ENCODE measurements at places on chromosomes 7 and 10.

- DNase-seq = no peak
Observed at GRCh38 chr10:6297951-6298381, 95.2 kb downstream of the PFKFB3 start.

DNA sequence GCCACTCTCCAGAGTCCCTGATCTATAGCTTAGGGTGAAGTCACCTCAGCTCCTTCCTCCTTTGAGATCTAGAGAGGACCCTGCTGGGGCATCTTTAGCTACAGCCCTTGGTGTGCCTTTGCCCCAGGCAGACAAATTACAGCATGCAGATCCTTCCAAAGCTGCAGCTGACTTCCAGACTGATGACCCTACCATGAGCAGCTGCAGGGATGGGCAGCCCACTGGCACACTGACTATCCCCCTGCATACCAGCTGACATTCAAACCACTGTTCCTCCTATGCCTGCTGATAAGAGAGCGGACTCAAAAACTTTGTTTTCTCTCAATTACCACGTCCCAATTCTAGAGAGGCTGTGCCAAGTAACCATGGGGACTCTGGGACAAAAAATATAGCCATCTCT, 70.6 kb downstream of the COL13A1 start:
- DNase-seq = no peak

- no peak for DNase-seq
Observed at GRCh38 chr7:128141683-128142195, 99.3 kb upstream of the LEP start.

DNA sequence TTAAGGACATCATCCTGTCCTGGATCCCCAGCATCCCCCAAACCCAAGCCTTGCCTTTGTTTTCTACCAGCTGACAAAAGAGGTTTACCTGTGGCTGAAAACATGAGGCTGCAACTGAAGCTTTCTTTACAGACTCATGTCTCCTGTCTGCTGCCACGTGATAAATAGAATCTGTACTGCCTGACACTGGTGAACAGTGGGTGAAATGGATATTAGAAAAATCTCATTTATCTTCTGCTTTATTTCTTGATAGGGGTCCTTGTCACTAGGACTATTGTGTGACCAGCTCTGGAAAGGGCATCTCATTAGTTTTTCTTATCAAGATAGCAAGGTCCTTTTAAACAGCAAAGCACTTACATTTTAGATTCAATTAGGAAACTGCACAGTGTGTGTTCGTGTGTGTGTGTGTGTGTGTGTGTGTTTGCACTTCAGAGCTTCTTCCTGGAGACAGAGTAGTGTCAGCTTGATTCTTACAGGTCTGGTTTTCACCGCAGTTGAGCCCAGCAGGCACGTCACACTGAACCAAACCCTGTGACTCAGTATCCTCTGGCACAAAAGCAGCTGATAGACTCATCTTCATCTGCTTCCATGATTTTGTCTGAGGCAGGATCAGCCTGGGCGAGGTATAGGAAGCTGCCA, 373.5 kb upstream of the CELF2 start:
- DNase-seq = peak; percentile 27

DNA sequence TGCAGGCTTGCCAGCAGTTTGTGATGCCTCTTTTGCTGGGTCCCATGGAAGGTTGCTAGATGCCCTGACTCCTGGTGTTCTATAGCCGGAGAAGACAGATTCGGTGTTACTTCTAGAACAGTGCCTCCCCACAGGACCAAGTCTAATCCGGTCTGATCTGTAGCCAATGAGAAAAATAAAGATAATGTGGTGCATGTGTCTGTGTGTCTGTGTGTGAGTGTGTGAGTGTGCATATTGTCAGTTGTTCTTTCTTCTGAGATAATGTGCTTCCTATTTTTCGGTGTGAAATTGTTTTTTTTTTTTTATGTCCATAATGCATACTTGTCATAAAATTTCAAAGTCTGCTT, 29.7 kb upstream of the ZNRF2 start:
- no peak for DNase-seq

- DNase-seq = peak; percentile 55
Observed at GRCh38 chr10:113820507-113820906, 33.4 kb downstream of the DCLRE1A start.

DNA sequence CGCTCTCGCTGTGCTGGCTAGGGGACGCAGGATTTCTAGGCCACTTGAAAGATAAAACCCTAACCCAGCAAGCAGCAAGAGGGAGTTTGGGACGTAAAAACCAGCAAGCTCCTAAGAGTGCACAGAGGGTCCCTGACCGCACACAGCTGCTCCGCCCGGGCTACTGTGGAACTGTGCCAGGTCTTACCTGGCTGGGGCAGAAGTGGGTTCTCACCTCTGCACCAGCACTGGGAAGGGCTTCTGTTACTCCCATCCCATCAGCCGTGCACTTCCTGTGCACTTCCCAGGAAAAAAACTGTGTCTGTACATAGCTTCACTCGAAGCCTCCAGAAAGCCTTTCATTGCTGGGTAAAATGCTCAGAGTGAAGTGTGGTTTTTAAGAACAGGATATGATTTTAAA, 45.9 kb upstream of the PTF1A start:
- DNase-seq = no peak

GRCh38 chr10:17473228-17473950, 19.0 kb upstream of the ST8SIA6 start:
- DNase-seq = no peak

- DNase-seq = peak; percentile 57
Observed at GRCh38 chr7:137592232-137592896, 248.8 kb upstream of the PTN start.

DNA sequence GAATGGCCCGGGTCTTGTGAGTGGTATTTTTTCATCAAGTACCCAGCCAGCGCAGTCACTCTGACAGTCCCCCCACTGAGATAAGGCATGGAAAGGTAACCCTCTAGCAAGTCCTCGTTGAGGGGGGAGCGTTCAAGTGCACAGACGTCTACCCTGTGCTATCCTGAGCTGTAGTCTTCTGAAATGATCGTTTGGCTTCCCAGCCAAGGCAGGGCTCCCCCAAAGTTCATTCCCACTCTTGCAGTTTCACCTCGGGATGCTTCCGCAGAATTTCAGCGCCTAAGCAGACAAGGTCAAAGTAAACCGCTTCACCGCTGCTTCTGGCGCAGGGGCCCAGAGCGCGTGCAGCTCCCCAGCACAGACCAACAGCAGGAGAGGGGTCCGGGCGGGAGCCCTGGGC, 1.8 kb downstream of the INSYN2A start:
- DNase-seq = no peak

DNA sequence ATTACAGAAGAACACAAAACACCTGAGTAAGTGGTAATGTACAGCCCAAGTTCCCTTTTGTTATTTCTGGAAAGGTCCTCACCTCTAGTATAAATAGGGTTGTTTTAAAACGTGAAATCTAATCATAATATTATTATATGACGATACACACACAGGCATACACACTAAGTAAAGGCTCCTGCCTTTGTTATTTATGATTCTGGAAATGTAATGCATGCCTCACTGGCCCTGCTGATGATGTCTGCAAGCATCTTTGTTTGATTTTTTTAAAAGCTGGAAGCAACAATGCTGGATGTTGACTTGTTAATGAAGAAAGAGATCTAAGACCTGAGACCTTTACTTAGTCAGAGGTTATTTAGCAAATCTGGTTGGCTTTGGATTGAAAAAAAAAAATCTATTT, 307.4 kb upstream of the SORCS1 start:
- no peak for DNase-seq

DNA sequence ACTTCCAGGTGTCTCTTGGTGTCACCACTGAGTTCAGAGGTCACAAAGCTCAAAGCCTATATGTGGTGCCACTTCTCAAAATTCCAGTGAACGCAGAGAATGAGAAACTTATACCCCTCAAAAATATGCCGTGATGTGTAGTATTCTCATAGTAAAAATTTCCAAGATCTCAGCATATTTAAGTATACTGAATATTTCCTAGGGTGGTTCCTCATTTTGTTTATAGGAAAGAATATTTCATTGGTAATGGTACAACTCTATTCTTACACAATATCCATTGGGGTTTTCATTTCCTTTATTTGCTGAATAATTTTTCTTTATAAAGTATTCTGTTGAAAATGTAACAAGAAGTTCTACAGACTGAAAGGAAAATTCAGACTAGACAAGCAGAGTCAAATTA, 58.9 kb upstream of the ADO start:
- no peak for DNase-seq

DNA sequence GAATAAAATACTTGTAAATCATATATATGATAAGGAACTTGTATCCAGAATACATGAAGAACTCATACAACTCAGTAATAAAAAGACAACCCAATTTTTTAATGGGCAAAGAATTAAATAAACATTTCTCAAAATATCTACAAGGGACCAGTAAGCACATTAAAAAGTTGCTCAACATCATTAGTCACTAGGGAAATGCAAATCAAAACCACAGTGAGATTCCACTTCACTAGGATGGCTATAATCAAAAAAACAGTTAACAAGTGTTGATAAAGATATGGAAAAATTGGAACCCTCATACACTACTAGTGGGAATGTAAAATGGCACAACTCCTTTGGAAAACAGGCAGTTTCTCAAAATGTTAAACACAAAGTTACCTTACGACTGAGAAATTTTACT, 40.3 kb upstream of the YAE1 start:
- no peak for DNase-seq

- DNase-seq = no peak
Observed at GRCh38 chr10:71423901-71424300, 27.2 kb downstream of the CDH23 start.

- no peak for DNase-seq
Observed at GRCh38 chr10:50260791-50261281, 9.5 kb upstream of the ASAH2 start.

- no peak for DNase-seq
Observed at GRCh38 chr10:1399431-1400100, 337.8 kb downstream of the ADARB2 start.

DNA sequence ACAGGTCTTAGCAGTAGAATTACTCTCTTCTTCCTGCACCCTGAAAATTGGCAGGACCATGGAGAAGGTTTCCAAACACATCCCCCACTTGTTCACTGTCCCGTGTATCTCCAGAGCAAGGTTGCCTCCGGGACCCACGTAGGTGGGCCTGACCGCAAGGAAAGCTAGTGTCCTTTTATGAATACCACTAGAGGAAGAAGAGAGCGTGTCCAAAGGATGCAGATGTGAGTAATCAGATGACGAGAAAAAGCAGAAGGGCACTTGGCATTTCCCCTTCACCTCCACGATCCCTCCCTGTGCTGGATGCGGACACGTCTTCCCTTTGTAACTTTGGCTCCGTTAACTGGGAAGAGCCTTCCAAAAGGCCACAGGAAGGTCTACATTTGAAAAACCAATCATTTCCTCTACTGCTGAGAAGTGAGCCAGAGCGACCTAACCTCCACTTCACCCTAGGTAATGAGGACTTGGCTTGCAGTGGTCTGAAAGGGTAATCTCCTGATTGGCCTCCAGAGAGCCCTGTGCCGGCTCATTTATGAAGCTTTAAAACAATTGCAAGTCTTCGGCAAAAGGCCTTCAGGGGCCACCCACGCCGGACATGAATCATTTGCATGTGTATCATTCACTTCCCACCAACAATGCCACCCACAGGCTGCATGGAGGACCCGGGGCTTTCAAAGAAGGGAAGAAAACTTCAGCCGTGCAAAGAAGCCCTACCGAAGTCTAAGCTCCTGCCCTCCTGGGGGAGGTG, 55.4 kb downstream of the LYZL1 start:
- no peak for DNase-seq

GRCh38 chr10:80770239-80770638, 232.5 kb downstream of the SH2D4B start:
- DNase-seq = no peak

GRCh38 chr7:151233804-151234203, 1.5 kb downstream of the CHPF2 start:
- DNase-seq = no peak

DNA sequence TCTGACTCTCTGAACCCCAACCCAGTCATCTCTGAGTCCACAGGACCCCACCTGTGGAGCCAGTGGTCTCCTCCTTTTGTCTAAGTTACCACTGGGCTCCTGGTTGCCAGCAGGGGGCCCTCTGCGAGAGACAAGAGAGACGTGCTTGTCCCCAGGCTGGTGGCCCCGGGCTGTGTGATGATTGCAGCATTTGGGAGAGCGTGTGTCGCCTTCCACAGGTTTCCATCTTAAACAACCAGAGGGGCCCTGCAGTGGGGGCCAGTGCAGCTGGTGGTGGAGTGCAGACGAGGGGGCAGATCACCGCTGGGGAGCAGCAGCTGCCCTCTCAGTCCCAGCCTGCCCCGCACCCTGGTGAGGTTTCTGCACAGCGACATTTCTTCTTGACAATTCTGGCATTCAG, 122.4 kb upstream of the PPP2R2D start:
- no peak for DNase-seq

- DNase-seq = no peak
Observed at GRCh38 chr10:69573056-69573806, at the start of gene NEUROG3. Gene NEUROG3, minus strand, starts transcription at chr10:69573422. Its CDS starts 379 bp downstream, at chr10:69573043.

- DNase-seq = no peak
Observed at GRCh38 chr10:73467206-73467605, 28.6 kb downstream of the PPP3CB start.

DNA sequence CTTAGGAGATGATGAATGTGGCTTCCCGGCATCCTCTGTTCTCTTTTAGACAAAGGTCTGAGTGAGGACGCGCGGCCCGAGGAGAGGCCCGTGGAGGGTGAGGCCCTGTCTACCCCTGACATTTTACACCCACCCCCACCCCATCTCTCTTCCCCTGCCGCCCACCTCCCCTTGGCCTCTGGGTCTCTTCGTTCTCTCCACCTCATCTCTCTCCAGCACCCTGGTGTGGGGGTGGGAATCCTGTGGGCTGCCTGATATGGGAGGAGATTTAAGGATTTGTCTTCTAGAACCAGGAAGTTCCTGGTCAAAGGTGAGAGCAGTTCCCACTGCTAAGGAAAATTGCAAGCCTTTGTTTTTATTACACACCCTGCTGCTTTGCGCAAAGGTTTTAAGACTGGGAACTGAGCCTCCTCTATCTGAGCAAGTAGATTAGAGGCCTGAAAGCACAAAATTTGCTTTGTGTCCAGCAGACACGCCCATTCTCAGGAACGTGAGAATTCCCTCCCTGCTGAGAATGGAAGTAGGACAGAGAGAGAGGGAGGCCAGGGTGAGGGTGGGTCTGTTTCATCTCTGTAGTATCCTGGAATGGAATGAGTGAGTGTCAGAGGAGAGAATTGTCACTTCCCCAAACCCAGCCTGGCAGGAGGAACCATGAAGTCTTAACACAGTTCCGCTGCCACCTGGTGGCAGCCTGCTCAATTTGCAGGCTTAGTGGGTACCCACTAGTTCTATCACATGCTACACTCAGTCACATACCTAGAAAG, 91.2 kb downstream of the GTF2IRD1 start:
- DNase-seq = peak; percentile 35

GRCh38 chr10:123134915-123135414, 805 bp upstream of the HMX3 start:
- peak; percentile 81 for DNase-seq
